ENCODE measurements at places on chromosomes 6 and 20.

DNA sequence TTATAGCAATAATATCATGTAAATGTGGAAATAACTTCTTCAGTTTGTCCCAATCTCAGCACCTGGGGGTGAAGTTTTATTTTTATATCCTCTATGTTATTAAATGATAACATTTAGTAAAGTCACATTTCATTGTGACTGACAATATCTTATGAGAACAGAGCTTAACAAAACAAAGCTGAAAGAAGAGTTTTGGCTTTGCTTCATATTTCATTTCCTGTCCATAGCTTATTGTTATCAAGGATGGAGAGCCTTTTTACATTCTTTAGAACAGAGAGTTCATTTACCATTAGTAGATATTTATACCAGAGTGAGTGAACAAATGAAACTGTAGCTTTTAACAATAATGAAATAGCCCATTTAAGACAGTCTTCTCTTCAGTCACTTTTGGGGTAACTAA lies 231.9 kb upstream of the SGK1 start:
- DNase-seq: no peak

DNA sequence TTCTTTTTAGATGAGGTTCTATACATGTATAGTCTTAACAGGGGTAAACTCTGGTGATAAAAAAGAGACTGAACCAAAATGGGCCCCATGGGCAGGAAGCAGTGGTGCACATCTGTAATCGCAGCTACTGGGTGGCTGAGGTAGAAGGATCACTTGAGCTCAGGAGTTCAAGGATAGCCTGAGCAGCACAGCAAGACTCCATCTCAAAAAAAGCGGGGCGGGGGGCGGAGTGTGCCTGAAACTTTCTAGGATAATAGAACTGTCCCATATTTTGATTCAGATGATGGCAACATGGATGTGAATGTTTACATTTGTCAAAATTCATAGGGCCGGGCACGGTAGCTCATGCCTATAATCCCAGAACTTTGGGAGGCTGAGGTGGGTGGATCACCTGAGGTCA lies 48.8 kb upstream of the TAF8 start:
- DNase-seq: no peak

GRCh38 chr6:170072246-170072645 lies 218.6 kb downstream of the DLL1 start:
- no peak for DNase-seq

GRCh38 chr6:41605649-41606048 lies 32.6 kb upstream of the MDFI start:
- DNase-seq: no peak

DNA sequence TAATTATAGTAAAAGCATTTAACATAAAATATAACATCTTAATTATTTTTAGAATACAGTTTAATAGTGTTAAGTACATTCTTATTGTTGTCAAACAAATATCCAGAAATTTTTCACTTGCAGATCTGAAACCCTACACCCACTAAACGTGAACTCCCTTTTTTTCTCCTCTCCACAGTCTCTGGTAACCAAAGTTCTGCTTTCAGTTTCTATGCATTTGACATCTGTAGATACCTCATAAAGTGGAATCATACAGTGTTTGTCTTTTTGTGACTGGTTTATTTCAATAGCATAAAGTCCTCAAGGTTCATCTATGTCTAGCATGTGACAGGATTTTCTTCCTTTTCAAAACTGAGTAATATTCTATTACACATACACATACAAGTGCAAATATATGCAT lies 286.3 kb downstream of the BTBD3 start:
- no peak for DNase-seq

DNA sequence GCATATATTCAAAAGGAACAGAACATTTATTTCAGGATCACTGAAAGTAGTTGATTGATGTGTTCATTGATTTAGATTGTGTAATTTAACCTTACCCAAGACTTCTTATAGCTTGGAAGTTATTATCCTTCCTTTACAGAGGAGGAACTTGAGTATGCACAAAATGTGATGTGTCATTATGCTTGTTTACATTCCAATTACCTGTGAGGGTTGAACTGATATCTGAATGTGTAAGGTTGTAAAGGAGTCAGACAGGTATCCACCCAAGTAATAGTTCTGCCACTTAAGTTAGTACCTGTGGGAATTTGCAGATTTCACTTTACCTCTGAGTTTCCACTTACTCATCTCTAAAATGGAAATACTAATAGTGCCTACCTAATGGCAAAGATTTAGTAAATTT lies 668.2 kb downstream of the DOK5 start:
- no peak for DNase-seq

DNA sequence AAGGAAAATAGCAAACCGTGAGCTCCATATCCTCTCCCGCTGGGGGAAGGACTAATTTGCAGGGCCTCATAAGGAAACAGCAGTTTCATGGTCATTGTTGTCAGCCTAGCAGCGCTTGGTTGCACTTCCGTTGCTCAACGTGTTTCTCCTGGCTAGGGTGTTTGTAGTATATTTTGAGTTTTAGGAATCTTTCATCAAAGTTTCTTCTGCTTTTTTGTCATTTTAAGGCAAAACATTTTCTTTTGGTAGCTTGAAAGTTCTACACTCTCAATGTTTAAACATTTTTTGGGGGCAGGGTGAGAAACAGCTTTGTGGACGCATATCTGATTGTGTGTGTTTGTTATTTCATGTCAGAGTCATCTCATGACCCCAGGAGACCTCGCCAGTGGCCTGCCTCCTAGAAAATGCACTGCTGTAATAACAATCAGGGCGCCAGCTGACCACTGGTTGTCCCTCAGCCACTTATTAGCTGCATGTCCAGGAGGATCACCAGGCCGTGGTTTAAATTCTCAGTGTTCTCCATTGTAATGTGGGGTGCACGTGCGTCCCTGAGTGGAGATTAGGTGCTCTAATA lies 20.6 kb downstream of the JARID2 start:
- DNase-seq: no peak

DNA sequence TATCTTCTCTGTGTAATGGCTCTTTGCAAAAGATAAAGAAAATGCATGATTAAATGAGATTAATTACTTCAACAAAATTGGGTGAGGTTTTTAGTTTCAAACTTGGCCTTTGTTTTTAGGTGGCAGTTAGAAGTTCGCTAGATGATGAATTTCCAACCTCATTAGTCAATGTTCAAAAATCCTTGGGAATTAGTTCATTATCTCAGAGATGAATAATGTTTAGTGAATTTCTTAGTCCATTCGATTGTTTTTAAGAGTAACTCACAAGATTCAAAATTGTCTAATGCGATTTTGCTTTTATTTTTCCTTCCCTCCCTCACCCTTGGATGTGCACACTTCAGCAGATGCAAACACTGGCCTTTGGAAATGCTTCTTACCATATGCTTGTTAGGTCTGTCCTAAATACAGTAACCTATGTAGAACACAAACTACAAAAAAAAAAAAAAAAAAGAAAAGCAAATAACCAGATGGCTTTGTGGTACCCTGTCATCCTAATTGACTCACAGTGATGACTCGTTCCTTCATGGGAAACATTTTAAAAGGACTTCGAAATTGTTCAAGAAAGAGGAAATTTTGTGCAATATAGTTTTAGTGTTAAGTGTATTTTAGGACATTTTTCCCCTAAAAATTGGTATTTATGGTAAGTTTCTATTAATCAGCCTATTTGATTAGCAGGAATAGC lies 66.7 kb downstream of the FAM229B start:
- DNase-seq: peak; percentile 18

GRCh38 chr6:166533205-166533824 lies 53.2 kb downstream of the RAMACL start:
- no peak for DNase-seq

- no peak for DNase-seq
These were observed 56.7 kb downstream of the SLC22A1 start for GRCh38 chr6:160178271-160178670.

- DNase-seq: peak; percentile 93
These were observed at the start of gene PDE7B for GRCh38 chr6:135851442-135852271. PDE7B (plus strand) TSS chr6:135851701.

GRCh38 chr6:147510929-147511590 lies 2.6 kb downstream of the SAMD5 start:
- DNase-seq: no peak

DNA sequence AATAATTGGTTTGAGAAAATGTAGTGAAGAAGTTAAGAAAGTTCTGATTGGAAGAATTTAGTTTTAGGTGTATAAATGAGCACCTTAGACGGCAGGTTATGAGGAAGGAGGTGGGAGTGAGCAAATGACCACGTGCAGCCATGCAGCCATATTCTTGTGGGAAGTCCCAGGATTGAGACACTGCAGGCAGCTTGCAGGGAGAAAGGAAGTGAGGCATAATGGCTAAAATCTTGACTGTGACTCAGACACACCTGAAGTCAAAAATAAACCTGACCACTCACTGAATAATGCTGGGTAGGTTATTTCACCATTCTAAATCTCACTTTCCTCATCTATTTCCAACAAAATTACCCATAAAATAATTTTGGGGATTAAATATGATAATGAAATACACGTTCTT lies 16.6 kb downstream of the DSE start:
- DNase-seq: peak; percentile 10

- DNase-seq: no peak
These were observed 211.5 kb downstream of the GRM1 start for GRCh38 chr6:146240322-146240721.

GRCh38 chr6:112330879-112331265 lies 16.3 kb upstream of the RFPL4B start:
- DNase-seq: no peak

- DNase-seq: no peak
These were observed 19.5 kb downstream of the KCNQ2 start for GRCh38 chr20:63452821-63453523.

DNA sequence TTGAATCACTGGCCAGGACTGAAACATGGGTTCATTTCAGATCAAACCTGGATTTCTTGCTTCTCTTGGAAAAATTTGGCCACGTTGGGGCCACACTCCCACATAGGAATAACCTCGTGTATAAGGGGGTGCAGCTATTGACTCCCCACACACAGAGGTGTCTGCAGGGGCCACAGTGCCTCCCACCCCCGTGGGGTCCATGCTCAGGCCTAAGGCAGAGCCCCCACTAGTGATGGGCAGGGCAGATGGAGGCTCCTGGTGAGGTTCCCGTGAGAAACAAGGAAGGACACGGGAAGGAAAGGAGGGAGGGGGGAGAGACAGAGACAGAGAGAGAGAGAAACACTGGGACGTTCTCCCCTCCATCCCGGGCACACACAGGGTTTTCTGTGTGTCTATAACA lies 230.5 kb downstream of the ERMARD start:
- no peak for DNase-seq

- DNase-seq: no peak
These were observed 2.3 kb downstream of the SUPT3H start for GRCh38 chr6:45375449-45375848.

DNA sequence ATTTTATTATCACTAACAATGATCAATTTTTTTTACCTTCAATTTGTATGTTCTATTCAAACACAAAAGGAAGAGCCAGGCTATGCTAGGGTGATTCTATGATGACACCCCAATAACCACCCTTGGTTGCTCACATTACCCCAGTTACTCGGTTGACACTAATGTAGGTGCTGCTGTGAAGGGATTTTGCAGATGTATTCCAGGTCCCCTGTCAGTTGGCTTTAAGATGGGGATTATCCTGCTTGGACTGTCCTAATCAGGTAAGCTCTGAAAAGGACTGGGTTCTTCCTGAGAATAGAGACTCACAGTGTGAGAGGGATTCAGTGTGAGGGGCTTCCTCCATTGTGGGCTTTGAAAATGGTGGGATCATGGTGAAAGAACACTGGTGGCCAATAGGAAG lies 11.9 kb downstream of the HLA-A start:
- DNase-seq: no peak

GRCh38 chr6:73452107-73452461 lies at the start of gene CGAS:
CGAS (minus strand) TSS chr6:73452297; CDS start chr6:73452181, 116 bp downstream.
- DNase-seq: peak; percentile 82

DNA sequence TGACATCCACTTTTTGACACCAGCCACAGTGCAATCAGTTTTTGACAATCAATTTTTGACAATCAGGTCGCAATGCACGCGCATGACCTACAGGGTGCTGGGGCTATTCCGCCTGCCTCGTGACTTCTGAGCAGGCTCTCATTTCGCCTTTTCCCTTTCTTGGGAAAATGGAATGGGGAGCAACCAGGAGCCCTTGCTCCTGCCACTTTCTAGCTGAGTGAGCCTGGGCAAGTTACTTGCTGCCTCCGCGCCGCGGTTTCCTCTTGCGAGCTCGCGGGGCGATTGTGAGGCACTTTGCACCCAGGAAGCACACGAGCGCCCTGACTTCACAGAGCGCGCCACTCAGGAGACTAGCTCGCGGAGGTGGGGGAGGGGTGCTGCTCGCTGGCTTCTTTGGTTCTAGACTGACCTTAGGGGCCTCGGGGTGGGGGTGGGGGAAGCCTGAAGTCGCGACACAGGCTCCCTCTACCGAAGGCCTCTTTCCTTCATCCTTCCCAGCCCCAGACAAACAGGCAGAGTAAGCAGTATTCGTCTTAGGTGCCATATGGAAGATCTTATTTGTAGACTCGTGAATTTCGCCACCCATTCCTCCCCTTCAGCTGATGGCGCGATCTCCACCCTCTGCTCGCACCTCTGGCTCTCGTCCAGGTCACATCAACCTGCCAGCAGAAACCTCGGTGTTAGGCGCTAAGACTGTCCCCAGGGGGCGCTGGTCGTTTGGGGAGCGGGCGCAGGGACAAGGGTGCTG lies 4.6 kb downstream of the TP53TG5 start:
- peak; percentile 85 for DNase-seq

DNA sequence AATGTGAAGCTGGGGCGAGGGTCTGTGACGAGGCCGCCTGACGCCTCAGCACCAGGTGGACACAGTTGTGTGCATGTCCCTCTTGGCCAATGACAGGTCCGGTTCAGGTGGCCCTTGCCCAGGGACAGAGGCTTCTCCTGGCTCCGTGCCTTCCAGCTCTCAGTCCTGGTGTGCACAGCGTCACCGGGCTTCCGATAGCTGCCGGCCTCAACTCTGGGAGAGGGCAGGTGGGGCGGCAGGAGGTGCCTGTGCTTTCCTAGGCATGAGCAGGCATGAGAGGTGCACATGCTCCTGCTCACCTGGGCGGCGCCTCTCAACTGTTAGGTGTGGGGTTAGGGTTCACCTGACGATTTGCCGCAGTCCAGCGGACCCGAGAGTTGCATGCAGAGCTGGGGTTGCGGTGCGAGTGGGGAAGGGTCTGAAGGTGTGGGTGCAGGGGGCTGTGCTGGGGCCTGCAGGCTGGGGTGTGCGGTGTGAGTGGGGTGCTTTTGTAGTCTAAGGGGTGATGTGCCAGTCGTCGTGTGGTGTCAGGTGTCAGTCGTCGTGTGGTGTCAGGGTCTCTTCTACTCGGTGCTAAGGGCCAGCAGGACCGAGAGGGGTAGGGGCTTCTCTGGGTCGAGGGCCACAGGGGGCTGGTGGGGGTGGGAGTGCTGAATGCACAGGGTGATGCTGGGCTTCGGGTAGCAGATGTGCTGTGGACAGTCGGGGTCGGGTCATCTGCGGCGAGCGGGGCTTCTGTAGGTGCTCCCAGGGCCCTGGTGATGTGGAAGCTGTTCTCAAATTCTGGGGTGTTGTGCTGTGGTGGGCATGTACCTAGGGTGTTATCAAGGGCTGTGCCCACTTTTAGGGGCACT lies 3.8 kb upstream of the SOX18 start:
- DNase-seq: no peak
